Mucosa of descending colon (tissue), 3 donors: ENCODE measurements at places on chromosomes 7 and 10. TPM values are rescaled to one million over a fixed set of nuclear protein-coding genes. Genes with fewer than 3 reads are reported as not detected.

OPALIN gene
- not detected for total RNA-seq

ACTR3C gene
- total RNA-seq, result 30.2 TPM

ST8SIA6 gene
- 4.2 TPM for total RNA-seq

TMEM26 gene
- total RNA-seq, result 0.75 TPM

UNCX gene
- not detected for total RNA-seq

HOXA13 gene
- 28.0 TPM for total RNA-seq

SPDYE9 gene
- not detected for total RNA-seq

ATG9B gene
- 0.09 TPM for total RNA-seq

TLX1 gene
- total RNA-seq, result 0.93 TPM

KCNIP2 gene
- 5.9 TPM for total RNA-seq

PDLIM1 gene
- total RNA-seq, result 434 TPM

GPR37 gene
- 1.1 TPM for total RNA-seq

POLR3A gene
- 13.9 TPM for total RNA-seq

CCDC7 gene
- 36.5 TPM for total RNA-seq

GNAT3 gene
- total RNA-seq, result not detected

PLCE1 gene
- 68.9 TPM for total RNA-seq

COL13A1 gene
- total RNA-seq, result 1.0 TPM

CC2D2B gene
- total RNA-seq, result 0.75 TPM

STRIP2 gene
- total RNA-seq, result 1.3 TPM

ZNF853 gene
- total RNA-seq, result 1.4 TPM

CYP3A4 gene
- total RNA-seq, result 5.4 TPM

CCL24 gene
- 25.6 TPM for total RNA-seq

FAM25C gene
- not detected for total RNA-seq

PVRIG gene
- total RNA-seq, result 1.4 TPM

NRBF2 gene
- 25.4 TPM for total RNA-seq

SLC26A5 gene
- total RNA-seq, result 0.19 TPM

WEE2 gene
- not detected for total RNA-seq

OR2A5 gene
- not detected for total RNA-seq

NXPH1 gene
- total RNA-seq, result not detected

DNAJC12 gene
- total RNA-seq, result 6.3 TPM

ARHGEF35 gene
- 0.51 TPM for total RNA-seq

RNF133 gene
- total RNA-seq, result 0.41 TPM

CRHR2 gene
- not detected for total RNA-seq

CCDC3 gene
- 3.3 TPM for total RNA-seq

PCGF5 gene
- total RNA-seq, result 65.0 TPM

PCLO gene
- 7.1 TPM for total RNA-seq

SLC16A9 gene
- 7.2 TPM for total RNA-seq

ZNRF2 gene
- total RNA-seq, result 34.0 TPM

TAS2R5 gene
- 1.1 TPM for total RNA-seq

SLC13A1 gene
- 2.1 TPM for total RNA-seq

PRPS1L1 gene
- total RNA-seq, result not detected

WDR91 gene
- total RNA-seq, result 10.1 TPM

LOXL4 gene
- total RNA-seq, result 0.58 TPM

TMEM178B gene
- 2.0 TPM for total RNA-seq

SKIDA1 gene
- total RNA-seq, result 2.4 TPM

EEPD1 gene
- 9.9 TPM for total RNA-seq

PDE6C gene
- not detected for total RNA-seq

PTPRZ1 gene
- total RNA-seq, result 0.49 TPM

SUFU gene
- total RNA-seq, result 13.9 TPM

C7orf25 gene
- 3.4 TPM for total RNA-seq

TMEM140 gene
- 20.9 TPM for total RNA-seq

TFPI2 gene
- 0.41 TPM for total RNA-seq

GRID2IP gene
- total RNA-seq, result 0.41 TPM

MYH16 gene
- not detected for total RNA-seq

ATP6V0A4 gene
- not detected for total RNA-seq

RARRES2 gene
- 82.6 TPM for total RNA-seq

CYP3A5 gene
- total RNA-seq, result 73.8 TPM

INMT gene
- total RNA-seq, result 7.2 TPM
